ENCODE measurements at places on chromosomes 3 and 15. TPM values are rescaled to one million over a fixed set of nuclear protein-coding genes. Genes with fewer than 3 reads are reported as not detected.

DNA sequence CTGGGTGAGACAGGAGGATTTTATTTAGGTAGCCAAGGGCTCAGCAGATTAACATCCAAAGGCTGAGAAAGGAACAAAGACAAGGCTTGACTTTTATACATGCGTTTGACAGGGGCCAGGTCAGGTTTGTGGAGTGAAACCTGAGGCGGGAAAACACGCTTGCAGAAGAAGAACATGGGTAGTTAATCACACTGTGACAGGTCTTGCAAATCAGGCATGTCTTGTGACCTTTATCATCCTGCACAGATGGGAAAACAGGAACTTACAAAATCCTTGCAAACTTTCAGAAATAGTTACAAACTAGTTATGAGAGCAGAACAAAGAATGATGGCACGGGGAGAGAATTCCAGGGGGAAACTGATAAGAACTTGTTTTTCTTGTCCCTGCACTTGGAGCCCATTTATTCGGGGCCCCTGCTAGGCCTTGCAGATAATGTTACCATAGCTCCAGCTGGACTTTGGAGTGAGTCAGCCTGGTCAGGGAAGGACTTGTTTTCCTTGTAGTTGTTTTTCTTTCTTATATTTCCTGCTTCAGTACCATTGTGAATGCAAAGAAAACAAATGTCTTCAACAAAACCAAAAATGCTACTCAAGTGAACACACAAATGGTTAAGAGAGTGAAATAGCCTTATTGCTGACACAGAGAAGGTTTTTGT, 965.9 kb upstream of the ROBO1 start:
- H3K27ac ChIP-seq: no peak overlapping the region
- no peak for DNase-seq
- no peaks in the 10 kb centered on the region for H3K4me1 ChIP-seq
- H3K36me3 ChIP-seq: no peaks in the 10 kb centered on the region

The HGD gene
- 7.4 TPM for total RNA-seq

The C3orf80 gene
- total RNA-seq: not detected

The RAB7A gene
- total RNA-seq: 95.9 TPM

GRCh38 chr15:95972041-95972553, 358.4 kb upstream of the NR2F2 start:
- H3K4me3 ChIP-seq: no peak overlapping the region
- H3K4me1 ChIP-seq: no peaks in the 10 kb centered on the region
- no peak overlapping the region for H3K27ac ChIP-seq
- peak; percentile 59 for DNase-seq
- no peaks in the 10 kb centered on the region for H3K36me3 ChIP-seq

Measured in uterus (tissue), 4 donors.